Dermis blood vessel endothelial cell (primary cell): ENCODE measurements at places on chromosomes 3 and 15. TPM values are rescaled to one million over a fixed set of nuclear protein-coding genes. Genes with fewer than 3 reads are reported as not detected.
A peak's percentile ranks its signal among the peaks of the same experiment; 100 is the strongest.

- no peak for DNase-seq
These were observed 3.1 kb downstream of the FOXL2NB start for GRCh38 chr3:138950006-138950644.

GRCh38 chr15:32737304-32737703 is 19.5 kb downstream of the GREM1 start:
- no peak for DNase-seq

Gene CHCHD4
- total RNA-seq: 16.0 and 19.5 TPM in 2 replicates

GRCh38 chr3:51057121-51057520 is 328.0 kb upstream of the MANF start:
- no peak for DNase-seq

GRCh38 chr3:16503191-16503776 is 10.2 kb downstream of the RFTN1 start:
- no peak for DNase-seq

DNA sequence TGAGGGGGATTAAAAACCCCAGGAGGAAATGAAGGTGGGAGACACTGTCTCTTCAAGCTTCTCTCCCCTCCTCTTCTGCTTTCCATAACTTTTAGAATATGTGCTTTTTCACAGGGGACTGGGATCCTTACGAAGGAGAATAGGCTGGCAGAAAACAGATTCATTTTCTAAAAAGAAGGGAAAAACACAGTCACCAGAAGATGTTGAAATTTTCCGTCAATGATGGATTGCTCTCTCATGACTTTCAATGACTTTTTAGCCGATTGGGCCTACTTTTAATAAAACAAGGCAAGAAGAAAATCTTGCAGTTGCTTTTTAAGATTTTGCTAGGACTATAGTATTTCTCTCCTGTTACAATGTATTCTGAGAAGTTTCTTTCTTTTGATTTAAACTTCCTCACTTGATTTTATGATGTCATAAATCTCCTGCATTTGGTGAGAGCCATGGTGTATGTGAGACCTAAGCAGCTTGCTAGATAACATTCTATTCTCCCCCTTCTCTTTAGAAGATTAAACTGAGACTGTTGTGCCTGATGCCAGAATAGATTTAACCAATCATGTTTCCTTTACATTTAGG is 241.2 kb downstream of the FEZF2 start:
- no peak for DNase-seq

GRCh38 chr3:139204728-139205127 is 139.1 kb upstream of the MRPS22 start:
- no peak for DNase-seq

Gene CHRNA3
- total RNA-seq: not detected in 2 replicates

DNA sequence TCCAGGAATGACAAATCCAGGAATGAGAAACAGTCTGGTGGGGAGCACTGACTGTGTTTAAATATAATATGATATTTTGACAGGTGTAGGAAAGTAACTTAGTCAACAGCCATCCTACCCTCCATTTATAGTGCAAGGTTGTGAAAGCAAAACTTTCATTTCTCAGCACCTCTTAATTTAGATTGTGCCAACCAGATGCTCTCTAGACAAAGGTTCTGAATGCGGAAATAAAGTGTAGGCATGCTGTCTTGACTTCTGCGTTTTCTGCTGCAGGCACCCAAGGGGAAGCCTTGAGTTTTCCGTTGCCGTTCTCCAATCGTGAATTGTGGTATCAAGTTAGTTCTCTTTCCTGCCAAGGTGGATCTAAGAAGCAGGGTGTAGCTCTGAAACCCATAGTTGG is 261.9 kb upstream of the SUCLG2 start:
- no peak for DNase-seq

DNA sequence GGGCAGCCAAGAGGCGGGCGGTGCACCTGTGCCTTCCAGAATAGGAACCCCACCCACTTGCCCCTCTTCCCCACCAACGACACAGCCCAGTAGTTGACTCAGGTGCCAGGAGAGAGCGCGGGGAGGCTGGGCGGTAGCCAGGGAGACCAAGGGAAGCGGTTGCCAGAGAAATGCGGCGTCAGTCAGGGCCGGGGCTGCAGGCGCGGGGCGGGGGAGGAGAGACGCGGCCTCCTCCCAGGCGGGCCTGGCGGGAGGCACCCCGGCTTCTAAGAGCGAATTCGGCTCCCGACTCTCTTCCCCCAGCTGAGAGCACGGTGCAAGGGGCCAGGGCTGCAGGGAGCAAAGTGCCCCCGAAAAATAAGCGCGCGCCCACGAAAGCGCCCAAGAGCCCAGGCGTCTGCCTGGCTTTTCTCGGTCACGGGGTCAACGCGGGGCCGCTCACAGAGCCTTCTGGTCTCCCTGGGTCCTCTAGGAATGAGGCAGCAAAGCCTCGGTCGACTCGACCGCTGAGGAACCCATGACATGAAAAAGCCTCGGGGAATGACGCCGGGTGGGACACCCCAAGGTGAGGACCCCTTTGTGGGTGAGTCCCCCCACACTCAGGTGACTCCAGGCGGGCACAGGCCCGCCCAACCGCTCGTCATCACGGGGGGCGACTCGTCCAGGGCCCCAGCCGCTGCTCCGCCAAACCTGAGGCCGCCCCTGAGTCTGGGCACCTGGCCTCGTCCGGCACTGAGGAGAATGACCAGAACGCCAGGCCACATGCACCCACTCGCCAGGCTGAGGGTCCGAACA is 716 bp downstream of the CPEB1 start:
- no peak for DNase-seq

Gene GRK7
- not detected in 2 replicates for total RNA-seq

GRCh38 chr15:65642594-65642993 is 20.9 kb downstream of the SLC24A1 start:
- DNase-seq: peak; percentile 62

DNA sequence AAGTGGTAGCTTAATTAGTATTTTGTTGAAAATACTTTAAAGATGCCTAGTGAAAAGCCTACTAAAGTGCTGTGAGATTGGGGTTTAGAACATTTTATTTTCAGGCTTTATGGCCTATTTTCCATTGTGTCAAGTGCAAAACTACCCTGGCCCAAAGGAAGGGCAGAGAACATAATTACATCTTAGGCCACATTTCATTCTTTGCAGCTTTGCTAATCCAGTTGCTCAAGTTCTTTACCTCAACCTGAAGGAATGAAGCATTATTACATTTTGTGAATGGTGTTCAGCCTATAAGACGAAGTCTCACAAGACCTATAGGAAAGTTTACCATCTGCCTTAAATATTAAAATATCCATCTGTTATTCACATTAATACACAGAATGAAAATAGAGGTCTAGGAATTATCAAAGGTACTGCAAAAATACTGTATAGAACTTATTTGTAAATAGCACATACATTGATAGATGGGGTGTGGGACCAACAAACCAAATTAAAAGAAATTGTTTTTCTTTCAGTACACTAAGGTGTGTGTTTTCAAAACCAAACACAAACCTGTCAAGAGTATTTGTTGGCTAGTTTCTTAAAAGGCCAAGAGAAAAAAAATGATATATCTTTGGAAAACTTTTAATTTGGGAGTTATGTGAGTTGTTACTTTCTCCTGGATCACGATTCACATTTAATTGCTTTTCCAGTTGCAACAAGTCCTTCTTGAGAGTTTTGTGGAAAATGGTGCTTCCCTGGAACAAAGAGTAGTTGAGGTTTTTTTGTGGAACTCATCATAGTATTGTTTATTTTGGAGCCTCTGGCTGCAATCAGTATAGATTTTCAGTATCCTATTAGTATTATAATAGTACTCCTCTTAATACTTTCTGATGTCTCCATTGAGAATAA is 12.0 kb upstream of the SETD5 start:
- DNase-seq: no peak

GRCh38 chr3:187212705-187213104 is 15.4 kb downstream of the RTP1 start:
- no peak for DNase-seq

DNA sequence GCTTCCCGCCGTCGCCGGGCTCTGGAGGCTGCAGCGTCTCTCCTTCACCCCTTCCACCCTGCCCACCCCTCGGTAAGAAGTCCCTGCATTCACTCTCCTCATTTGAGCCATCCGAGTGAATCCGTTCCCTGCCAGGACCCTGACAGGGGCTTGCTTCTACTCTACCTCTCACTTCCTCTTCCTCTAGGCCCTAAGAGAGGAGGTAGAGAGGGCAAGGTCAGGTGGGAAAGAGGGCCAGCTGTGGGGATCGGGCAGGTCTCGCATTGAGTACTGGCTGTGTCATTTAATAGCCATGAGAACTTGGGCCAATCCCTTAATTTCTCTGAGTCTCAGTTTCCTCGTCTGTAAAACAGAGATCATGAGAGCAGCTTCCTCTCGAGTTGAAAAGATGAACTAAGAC is 283.6 kb downstream of the UACA start:
- no peak for DNase-seq

Gene ALDH1A3
- total RNA-seq: 26.4 and 51.2 TPM in 2 replicates

Gene SIDT1
- 0.09 TPM in 1 of 2 replicates, not detected in the other for total RNA-seq

GRCh38 chr3:61571516-61572336 is 10.4 kb downstream of the PTPRG start:
- peak; percentile 59 for DNase-seq

DNA sequence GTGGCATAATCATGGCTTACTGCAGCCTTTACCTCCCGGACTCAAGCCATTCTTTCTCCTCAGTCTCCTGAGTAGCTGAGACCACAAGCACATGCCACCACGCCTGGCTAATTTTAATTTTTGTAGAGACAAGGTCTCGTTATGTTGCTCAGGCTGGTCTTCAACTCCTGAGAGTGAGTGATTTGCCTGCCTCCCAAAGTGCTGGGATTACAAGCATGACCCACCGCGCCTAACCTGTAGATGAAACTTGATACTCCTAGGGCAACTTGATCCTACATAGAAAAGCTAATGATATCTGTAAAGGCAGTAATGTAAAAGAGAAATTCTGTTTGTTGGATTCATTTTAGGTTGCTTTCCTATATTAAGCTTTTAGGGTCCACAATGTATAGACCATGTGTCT is 391.9 kb upstream of the THRB start:
- DNase-seq: no peak

Gene ATP13A3
- total RNA-seq: 145 and 196 TPM in 2 replicates

- no peak for DNase-seq
These were observed 62.5 kb upstream of the LRRC3B start for GRCh38 chr3:26560081-26560480.

DNA sequence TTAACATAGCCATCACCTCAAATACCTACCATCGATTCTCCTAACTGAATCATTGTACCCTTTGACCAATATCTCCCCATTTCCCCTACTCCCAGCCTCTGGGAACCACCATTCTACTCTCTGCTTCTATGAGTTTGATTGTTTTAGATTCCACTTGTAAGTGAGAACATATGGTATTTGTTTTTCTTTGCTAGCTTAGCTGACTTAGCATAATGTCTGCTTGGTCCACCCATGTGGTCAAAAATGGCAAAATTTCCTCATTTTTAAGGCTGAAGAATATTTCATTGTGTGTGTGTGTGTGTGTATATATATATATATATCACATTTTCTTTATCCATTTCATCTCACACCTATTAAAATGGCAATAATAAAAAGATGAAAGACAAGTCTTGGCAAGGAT is 469.3 kb downstream of the FHIT start:
- no peak for DNase-seq

DNA sequence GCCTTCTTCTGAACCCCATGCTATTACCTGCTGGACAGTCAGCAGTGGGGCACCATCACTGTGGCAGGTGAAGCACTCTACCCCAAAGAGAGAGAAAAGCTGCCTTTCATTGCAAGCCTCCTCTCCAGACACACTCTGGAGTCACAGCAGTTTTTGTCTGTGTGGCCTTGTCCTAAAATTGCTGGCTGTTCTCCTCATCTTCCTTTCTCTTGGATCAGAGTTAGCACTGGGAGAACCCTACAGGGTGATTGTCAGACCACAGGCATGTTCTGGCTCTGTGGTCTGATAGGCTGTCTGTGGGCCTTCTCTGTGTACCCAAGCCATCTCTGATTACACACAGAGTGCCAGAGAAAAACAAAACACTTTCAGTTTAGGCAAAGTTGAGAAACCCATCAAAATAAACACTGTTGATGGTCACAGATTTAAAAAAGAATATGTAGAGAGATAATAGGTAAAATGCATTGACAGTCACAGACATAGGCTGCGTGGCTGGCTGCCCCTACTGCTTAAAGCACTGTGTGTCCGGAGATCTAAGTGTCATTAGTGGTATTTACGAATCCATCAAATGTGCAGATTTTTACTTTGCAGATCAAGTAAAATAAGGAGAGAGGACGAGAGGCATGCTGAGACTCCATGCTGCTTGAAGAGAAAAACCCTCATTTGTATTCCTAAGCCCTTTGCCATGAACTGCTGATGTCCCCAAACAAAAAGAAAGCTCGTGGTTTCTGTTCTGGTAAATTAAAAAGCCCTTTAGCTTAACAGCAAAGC is 689.9 kb downstream of the TUSC7 start:
- no peak for DNase-seq

Gene SMAD3
- 16.5 and 29.9 TPM in 2 replicates for total RNA-seq

Gene SHC4
- 0.17 and 0.23 TPM in 2 replicates for total RNA-seq

DNA sequence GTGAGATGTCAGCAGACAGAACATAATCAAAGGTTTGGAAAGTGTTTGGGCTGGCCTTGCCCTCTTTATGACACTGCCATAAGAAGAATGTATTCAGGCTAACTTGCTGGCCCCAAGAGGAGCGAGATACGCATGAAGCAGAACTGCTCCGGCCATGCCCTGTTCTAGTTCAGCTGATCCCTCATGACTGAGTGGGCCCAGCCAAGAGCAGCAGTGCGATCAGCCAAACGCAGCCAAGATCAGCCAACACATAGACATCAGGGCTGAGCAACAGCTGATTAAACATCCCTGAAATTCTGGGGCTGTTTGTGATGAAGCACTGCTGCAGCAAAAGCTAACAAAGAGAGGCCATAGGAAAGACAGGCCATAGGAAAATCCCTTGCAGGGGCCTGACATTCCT is 24.1 kb downstream of the POMGNT2 start:
- no peak for DNase-seq

- no peak for DNase-seq
These were observed 66.6 kb upstream of the PAQR5 start for GRCh38 chr15:69232144-69232543.

Gene GOLGA8S
- 0.05 TPM in 1 of 2 replicates, not detected in the other for total RNA-seq

- no peak for DNase-seq
These were observed 60.8 kb downstream of the GREM1 start for GRCh38 chr15:32778391-32779176.

Gene GPR62
- total RNA-seq: not detected in 2 replicates

DNA sequence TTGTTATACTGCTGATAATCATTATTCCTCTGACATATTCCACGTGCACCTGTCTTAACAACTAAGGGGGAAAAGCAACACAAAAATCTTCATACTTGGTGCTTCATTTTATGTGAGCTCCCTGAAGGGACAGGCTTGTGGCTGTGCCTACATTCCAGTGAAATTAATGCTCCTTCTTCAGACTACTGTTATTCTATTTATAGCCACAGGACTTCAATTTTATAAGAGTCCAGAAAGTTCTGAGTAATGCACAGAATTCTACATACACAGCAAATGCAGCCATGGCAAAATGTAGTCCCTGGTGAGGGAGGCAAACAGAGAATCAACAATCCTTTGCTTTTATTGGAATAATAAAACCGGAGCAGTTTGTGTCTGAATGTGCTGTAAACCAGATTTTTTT is 417.1 kb downstream of the RBMS3 start:
- DNase-seq: no peak

- peak; percentile 87 for DNase-seq
These were observed 18.5 kb upstream of the PTX3 start for GRCh38 chr3:157418104-157418503.

Gene SERP1
- 169 and 248 TPM in 2 replicates for total RNA-seq

Gene CEP152
- 3.6 and 8.4 TPM in 2 replicates for total RNA-seq

Gene IL17RE
- total RNA-seq: 0.14 and 0.17 TPM in 2 replicates

Gene SNURF
- total RNA-seq: 5.0 and 7.5 TPM in 2 replicates

GRCh38 chr3:54432975-54433374 is 310.6 kb downstream of the CACNA2D3 start:
- DNase-seq: no peak

Gene ACOX2
- total RNA-seq: 0.70 and 1.5 TPM in 2 replicates

- DNase-seq: no peak
These were observed 206.1 kb upstream of the UBE2E2 start for GRCh38 chr3:22996920-22997571.
